ENCODE measurements at places on chromosomes 6 and 20. TPM values are rescaled to one million over a fixed set of nuclear protein-coding genes. Genes with fewer than 3 reads are reported as not detected.

GRCh38 chr20:5570031-5570430 is 180.2 kb upstream of the SHLD1 start:
- H3K4me1 ChIP-seq = no peaks in the 10 kb centered on the region
- H3K4me3 ChIP-seq = no peak overlapping the region
- H3K27me3 ChIP-seq = no peaks in the 10 kb centered on the region
- no peak for DNase-seq
- H3K36me3 ChIP-seq = no peaks in the 10 kb centered on the region

DNA sequence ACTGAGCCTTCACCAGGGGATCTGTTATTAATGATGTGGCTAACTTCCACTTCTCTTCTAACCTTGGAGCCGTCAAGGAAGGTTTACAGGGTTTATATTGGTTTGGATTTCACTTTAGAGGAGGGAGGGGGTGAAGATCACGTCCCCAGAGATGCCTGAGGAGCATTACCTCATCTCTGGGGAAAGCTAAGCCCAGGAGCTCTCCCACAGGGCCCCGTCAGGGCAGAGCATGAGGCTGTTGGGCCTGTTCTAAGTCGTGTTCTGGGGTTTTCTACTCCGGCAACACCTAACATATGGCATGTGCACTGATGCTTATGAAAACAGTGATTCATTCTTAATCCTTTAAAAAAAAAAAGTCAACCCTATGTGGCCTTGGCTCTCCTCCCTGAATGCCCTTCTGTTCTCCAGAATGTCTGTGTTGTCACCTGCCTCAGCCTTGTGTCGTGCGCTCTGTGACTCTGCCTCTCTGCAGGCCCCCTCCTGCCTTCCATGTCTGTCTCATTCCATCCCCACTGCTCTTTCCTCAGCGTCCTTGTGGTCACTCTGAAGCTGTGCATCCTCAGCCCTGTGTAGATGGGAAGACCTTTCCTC is 97.4 kb upstream of the JARID2 start:
- H3K27ac ChIP-seq = no peak overlapping the region
- no peaks in the 10 kb centered on the region for H3K27me3 ChIP-seq
- no peak overlapping the region for H3K4me3 ChIP-seq
- no peaks in the 10 kb centered on the region for H3K36me3 ChIP-seq
- no peak for DNase-seq

DNA sequence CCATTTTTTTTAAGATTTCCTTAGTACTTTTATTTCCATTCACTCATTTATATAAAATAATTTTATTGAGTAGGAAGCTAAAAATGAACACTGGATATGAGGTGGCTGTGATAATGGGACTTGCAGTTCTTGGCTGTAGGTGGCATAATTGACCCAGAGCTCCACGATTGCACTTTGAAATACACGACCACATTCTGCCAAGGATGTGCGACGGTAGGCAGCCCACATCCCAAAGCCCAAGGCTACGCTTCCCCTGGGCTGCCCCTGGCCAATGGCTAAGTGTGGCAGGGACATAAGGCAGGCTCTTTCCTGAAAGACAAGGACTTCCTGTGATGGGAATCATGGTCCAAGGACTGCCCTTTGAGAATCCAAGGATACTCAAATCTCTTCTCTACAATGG is 43.7 kb upstream of the ADTRP start:
- DNase-seq = no peak
- H3K4me1 ChIP-seq = no peaks in the 10 kb centered on the region
- H3K4me3 ChIP-seq = no peak overlapping the region
- H3K27me3 ChIP-seq = no peaks in the 10 kb centered on the region
- H3K27ac ChIP-seq = no peak overlapping the region
- H3K36me3 ChIP-seq = no peaks in the 10 kb centered on the region

- H3K4me1 ChIP-seq = peaks cover 9% of the 10 kb centered on the region
- no peak for DNase-seq
Measured at GRCh38 chr6:139448051-139448649, 73.7 kb upstream of the CITED2 start.

- H3K27me3 ChIP-seq = no peaks in the 10 kb centered on the region
- H3K27ac ChIP-seq = no peak overlapping the region
- no peak for DNase-seq
- no peak overlapping the region for H3K4me3 ChIP-seq
- H3K4me1 ChIP-seq = peaks cover 5% of the 10 kb centered on the region
- no peaks in the 10 kb centered on the region for H3K36me3 ChIP-seq
Measured at GRCh38 chr6:42702200-42702599, 20.2 kb downstream of the PRPH2 start.

GRCh38 chr20:33554914-33555420 is 65.1 kb downstream of the CBFA2T2 start:
- no peak for DNase-seq
- no peak overlapping the region for H3K27ac ChIP-seq
- H3K4me3 ChIP-seq = no peak overlapping the region
- H3K36me3 ChIP-seq = no peaks in the 10 kb centered on the region
- peaks cover 2% of the 10 kb centered on the region for H3K4me1 ChIP-seq

Gene PNLDC1
- not detected for total RNA-seq

Gene RIN2
- 35.5 TPM for total RNA-seq

Gene CLPSL1
- total RNA-seq = not detected
